ENCODE measurements at places on chromosomes 4 and X. TPM values are rescaled to one million over a fixed set of nuclear protein-coding genes. Genes with fewer than 3 reads are reported as not detected.

DNA sequence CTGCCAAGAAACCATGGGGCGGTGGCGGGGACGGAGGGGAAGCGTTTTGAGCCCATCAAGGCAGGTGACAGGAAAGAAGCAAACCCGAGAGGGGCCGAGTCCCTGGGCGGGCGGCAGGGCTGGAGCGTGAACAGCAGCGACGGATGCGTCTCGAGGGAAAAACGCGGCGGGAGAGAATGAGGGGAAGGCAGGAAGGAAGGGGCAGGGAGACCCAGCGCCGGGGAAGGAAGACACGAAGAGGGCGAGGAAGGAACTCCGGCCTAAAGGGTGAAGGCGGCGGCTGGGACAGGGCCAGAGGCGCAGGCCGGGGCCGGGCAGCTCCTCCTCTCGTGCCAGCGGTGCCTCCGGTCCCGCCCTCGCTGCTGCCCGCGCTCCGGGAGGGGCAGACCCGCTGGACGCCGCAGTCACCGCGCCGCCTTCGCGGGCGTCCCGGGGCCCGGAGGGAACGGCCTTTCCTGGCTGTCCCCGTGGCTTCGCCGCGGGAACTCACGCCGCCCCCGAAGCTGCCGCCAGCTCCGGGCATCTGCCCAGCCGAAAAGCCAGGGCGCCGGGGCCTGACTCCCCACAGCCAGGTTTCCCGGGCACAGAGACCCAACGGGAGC is 751 bp upstream of the RGS12 start:
- peaks cover 6% of the 10 kb centered on the region for H3K27me3 ChIP-seq
- H3K36me3 ChIP-seq: no peaks in the 10 kb centered on the region
- peak; percentile 41 for DNase-seq
- peak overlapping the region; percentile 81 for H3K4me3 ChIP-seq
- H3K4me1 ChIP-seq: peaks cover 11% of the 10 kb centered on the region

Gene NUP62CL
- 2.5 TPM for total RNA-seq

GRCh38 chr4:186264660-186265059 is 1.3 kb upstream of the F11 start:
- no peak overlapping the region for H3K27ac ChIP-seq
- peaks cover 15% of the 10 kb centered on the region for H3K27me3 ChIP-seq
- DNase-seq: no peak
- no peaks in the 10 kb centered on the region for H3K4me1 ChIP-seq

Gene ADH7
- not detected for total RNA-seq

Gene PPP4R3C
- total RNA-seq: not detected

GRCh38 chrX:915427-916229 is 285.0 kb downstream of the SHOX start:
- H3K36me3 ChIP-seq: no peaks in the 10 kb centered on the region
- DNase-seq: peak; percentile 61
- H3K27me3 ChIP-seq: no peaks in the 10 kb centered on the region
- H3K4me3 ChIP-seq: no peak overlapping the region
- H3K4me1 ChIP-seq: no peaks in the 10 kb centered on the region
- no peak overlapping the region for H3K27ac ChIP-seq
